ENCODE measurements at places on chromosomes 7 and 10.

GRCh38 chr7:43198016-43198415 is 85.6 kb downstream of the HECW1 start:
- DNase-seq, result no peak

DNA sequence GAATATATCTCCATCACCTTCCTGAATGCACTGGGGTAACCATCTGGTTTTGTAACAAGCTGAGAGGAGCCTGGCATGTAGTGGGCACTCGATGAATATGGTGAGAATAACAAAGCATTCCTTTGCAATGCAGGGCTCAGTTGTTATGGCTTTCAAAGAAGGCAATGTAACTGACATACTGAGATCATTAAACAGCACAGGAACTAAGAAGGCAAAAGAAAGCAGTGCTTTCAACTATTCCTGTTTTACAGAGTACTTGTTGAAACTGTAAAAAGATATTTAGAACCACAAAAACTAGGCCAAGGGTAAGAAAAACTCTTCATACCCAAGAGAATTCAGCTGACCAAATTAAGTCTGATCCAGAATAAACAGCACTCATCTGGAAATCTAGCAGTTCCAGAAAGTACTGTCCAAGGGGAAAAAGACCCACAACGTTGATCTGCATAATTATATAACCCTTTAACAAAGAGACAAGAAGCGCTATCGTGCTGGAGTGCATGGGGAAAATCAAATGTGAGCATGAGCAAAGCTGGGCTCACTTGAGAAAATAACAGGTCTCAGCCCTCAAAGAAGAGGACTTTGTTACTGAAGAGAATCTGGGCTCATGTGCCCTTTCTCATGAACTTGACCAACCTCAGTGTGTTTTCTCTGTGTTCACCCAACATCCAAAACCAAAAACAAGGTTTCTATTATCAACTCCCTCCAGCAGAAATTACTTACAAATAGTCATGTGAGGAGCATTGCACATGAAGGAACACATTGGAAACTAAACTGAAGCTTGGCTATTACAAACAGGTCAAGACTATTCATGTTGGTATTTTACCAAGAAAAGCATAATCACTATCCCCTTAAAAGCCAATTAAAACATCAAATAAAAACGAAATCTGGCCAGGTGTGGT is 116.2 kb downstream of the AVL9 start:
- DNase-seq, result no peak

DNA sequence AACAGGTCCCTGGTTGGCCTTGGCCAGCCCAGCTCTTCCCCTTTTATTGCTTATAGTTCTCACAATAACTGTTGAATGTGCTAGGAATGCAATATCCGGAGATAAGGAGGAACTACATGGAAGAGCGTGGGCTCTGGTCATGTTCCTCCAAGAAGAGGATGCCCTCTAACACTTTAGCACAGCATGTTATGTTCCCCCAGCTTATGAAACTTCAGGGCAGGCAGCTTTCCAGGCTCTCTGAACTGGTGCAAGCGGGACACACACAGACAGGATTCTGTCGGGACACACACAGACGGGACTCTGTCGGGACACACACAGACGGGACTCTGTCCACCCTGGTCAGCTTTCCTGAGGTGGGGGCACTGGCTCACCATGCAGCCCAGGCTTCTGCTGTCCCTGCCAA is 141.6 kb downstream of the PKD1L1 start:
- no peak for DNase-seq

GRCh38 chr10:71260622-71261325 is 48.4 kb downstream of the UNC5B start:
- DNase-seq, result peak; percentile 63

- no peak for DNase-seq
These were observed 172.8 kb upstream of the AOAH start for GRCh38 chr7:36896956-36897590.

- no peak for DNase-seq
These were observed 395.5 kb upstream of the POM121L12 start for GRCh38 chr7:52639981-52640380.

- no peak for DNase-seq
These were observed 241.5 kb upstream of the IGFBP3 start for GRCh38 chr7:46162609-46163008.

- DNase-seq, result no peak
These were observed 69.4 kb downstream of the PTPRE start for GRCh38 chr10:127976286-127976685.

GRCh38 chr7:94344826-94345225 is 49.9 kb upstream of the COL1A2 start:
- DNase-seq, result peak; percentile 58

- DNase-seq, result no peak
These were observed 3.6 kb downstream of the ZEB1 start for GRCh38 chr10:31322647-31323046.

DNA sequence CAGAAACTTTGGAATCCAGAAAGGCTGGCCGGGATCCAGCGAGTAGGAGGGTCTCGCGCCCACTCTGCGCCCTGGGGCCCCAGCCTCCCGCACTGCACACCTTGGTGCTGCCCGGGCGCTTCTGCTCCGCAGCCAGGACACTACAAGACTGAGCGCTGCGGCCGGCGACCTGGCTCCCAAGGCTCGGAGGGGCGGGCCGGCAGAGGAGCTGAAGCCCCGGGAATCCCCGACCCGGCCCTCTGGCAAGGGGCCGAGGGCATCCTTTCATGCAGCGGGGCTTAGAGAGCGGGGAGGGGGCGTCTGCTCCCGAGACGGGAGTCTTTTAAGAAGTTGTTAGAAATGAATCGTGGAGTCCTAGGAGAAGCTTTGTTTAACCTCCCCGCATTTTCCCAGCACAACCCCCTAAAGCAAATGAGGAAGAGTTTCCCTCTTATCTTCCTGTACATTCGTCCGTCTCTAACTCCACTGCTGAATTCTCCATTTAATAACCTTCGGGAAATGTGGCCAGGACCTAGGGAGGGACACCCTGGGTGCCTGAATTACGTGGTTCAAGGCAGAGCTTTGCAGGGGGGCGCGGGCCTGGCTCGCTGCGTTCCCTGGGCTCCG is 1.1 kb downstream of the VWC2 start:
- no peak for DNase-seq

DNA sequence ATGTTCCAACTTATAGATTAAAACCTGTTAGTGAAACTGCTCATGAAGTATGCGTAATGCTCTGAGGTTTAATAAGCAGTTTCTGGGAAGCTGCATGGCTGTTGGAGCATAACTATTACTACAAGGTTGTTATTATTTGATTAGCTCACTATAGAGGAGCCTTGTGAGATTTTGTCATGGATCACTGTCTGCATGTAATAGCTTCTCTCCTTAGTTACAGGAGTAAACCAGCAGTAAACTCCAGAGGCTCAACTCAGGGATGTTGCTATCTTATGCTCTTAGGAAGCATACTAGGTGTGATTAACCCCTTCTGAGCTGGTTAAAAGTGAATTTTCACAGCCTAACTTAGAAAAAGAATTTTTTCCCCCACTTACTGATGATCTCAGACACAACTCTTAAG is 63.6 kb upstream of the IFRD1 start:
- no peak for DNase-seq

GRCh38 chr7:37756797-37757551 is 73.4 kb downstream of the GPR141 start:
- no peak for DNase-seq

DNA sequence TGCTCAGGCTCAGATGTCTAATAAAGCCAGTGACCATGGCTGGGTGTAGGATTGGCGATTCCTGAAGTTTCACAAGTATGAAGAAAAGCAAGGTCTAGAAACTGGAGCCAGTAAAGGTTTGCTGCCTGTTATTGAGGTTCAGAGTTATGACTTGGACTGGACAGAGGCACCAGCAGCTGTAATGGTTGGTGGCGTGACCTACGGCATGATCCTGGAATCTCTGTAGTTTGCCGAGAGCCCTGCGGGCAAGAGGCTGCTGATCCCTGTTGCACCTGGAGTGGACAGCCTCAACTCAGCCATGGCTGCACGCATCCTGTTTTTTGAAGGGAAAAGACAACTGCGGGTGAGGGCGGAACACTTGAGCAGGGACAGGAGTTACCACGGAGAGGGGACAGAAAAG is 22.4 kb upstream of the SNX13 start:
- no peak for DNase-seq

GRCh38 chr10:83764666-83765065 is 374.6 kb upstream of the GHITM start:
- peak; percentile 28 for DNase-seq

GRCh38 chr7:8592167-8592566 is 158.8 kb downstream of the NXPH1 start:
- no peak for DNase-seq

DNA sequence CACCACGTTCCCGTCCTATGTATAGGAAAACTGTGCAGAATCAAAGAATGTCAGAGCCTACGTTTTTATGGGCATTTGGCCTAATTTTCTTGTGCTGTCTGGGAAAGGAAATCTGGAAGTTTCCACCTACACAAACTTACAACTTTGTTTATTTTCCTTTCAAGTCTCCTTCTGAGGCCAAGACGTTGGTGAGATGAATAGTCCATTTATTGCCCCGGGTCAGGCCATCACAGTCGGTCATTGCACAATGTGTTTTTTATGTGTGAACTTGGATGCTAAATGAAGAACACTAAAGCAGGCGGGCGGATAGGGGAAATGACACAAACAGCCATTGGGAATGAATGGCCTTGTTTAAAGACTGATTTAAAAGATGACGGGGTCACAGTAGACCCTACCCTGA is 38.6 kb downstream of the TRIL start:
- no peak for DNase-seq

GRCh38 chr7:151279868-151280267 is 31.4 kb upstream of the SMARCD3 start:
- DNase-seq, result no peak

- no peak for DNase-seq
These were observed 24.0 kb downstream of the STK32C start for GRCh38 chr10:132283604-132284382.

Measured in BJ (cell line).